GM03348 (cell line): ENCODE measurements at places on chromosomes 6 and 20.

- no peak for DNase-seq
Measured at GRCh38 chr6:150099953-150100352, 31.0 kb upstream of the ULBP3 start.

DNA sequence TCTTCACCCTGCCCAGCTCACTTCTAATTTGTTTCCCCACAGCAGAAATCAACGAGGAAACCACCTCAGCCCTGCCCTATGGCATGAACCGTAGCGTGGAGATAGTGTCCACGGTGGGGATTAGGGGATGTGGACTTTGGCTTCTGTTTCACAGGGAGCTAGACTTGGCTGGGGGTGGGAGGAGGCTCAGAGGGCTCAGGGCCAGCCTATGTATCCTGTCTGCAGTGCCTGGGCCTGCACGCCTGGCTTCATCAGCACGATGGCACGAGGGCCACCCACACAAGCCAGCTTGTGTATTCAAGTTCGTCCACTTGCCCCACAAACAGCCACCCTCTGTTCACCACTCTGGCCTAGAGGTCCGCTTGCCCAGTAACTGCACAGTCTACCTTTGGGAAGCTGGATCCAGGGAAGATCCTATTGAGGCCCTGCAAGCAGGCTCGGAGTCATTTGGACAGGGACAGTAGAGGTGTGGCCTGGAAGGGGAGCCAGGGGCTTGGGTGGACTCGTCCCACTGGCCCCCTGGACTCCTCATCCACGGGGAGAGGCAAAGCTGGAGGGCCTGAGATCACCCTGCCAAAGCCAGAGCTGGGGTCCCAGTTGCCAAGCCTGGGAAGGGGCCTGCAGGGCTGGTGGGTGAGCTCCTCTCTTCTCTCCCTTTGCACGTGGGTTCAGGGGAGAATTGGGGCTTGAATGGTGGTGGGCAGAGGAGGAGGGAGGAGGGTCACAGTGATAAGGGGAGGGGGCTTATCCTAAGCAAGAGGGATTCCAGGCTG lies 38.0 kb upstream of the FAM83D start:
- no peak for DNase-seq

DNA sequence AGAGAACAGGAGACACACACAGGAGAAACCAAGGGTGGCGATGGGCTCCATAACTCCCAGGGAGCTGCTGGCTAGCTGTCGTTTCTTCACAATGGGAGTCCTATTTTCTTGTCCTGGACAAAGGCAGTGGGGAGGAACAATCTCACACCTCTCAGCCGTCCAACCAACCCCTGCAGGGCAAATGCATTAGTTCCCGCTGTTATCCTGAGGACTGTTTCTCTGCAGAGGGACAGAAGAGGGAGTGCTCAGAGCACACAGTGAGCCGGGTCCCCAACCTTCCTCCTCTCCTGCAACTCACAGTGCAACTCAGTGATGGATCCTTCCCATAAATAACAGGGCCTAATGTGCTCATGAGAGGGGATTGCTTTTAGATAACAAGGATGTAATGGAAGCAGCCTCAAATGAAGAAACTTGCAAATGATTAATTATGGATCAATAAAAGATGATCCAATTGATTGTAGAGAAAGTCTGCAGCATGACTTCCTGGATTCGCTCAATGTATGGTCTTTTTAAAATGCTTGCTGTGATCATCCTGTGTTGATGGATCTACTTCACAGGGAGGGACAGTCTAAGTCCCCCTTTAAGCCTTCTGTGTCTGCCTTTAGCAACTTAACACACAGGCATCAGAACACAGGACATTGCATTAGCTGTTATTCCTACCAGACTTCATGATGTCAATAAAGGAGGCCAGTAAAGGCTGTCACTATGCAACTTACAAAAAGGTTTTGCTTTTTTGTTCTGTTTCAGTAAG lies 453.4 kb upstream of the AGPAT4 start:
- DNase-seq, result no peak

- DNase-seq, result no peak
Measured at GRCh38 chr20:5315807-5316187, 957 bp downstream of the PROKR2 start.

- DNase-seq, result peak; percentile 49
Measured at GRCh38 chr6:161091972-161092701, 100.6 kb downstream of the MAP3K4 start.

GRCh38 chr20:57449398-57450354 lies 58.5 kb downstream of the RBM38 start:
- no peak for DNase-seq

GRCh38 chr6:40541556-40542174 lies 45.5 kb downstream of the LRFN2 start:
- DNase-seq, result no peak

DNA sequence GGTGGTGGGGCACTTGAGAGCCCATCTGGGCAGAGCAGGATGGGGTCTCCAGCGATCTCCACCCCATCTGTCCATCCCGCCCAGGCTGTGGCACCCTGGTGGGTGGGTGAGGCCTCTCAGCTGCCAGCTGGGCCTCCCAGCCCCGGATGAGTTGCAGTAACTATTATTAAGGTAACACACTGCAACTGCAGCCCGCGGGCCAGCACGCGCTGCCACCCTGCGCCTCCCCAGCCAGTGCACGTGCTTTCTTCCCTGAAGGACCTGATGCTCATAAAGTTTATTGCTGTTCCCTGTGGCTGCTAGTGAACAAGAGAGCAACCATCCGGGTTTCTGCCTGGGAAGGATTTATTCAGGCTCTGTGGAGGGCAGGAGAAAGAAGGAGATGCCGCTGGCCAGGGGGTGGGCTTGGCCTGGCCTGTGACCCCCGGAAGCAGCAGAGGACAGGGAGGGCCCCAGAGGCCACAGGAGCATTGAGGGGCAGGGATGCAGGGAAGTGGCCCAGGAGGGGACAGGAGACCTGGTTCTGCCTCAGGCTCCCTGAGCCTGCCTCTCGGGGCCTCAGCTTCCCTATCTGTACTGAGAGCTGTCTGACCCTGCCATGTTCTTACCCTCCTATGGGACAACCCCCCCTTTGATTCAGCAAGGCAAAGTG lies 1.7 kb downstream of the IP6K3 start:
- no peak for DNase-seq

GRCh38 chr6:137927777-137928218 lies 60.7 kb downstream of the TNFAIP3 start:
- DNase-seq, result no peak

DNA sequence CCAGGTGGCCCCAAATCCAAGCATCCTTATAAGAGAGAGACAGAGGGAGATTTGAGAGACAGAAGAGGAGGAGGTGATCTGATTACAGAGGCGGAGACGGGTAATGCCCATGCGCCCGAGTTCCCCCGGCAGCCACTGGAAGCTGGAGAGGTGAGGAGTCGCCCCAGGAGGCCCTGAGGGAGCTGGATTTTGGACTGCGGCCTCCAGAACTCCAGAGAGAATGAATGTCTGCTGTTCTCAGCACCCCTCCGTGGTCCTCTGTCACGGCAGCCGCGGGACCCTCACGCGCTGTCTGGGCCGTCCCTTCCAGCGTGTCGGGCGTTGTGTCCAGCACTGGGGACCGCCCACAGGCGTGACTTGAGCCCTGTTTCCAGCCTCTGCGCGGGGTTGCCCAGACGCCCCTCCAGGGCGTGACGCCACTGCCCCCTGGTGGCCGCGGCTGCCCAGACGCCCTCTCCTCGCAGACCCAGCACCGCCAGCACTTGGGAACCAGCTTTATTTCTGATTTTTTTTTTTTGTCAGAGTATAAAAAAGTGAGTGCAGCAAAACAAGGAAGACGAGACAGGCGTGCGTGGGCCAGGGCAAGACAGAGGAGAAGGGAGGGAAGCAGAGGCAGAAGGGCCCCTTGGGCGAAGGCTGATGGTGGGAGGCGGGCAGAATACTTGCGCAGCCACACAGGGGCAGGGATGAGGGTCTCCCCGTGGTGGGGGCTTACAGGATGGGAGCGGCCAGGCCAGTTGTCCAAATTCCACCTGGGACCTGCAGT lies 4.1 kb upstream of the ZNF512B start:
- DNase-seq, result peak; percentile 96

GRCh38 chr6:16872543-16873235 lies 111.4 kb upstream of the ATXN1 start:
- DNase-seq, result no peak
